ENCODE measurements at places on chromosomes 6 and 20. TPM values are rescaled to one million over a fixed set of nuclear protein-coding genes. Genes with fewer than 3 reads are reported as not detected.
A peak's percentile ranks its signal among the peaks of the same experiment; 100 is the strongest.

TFAP2A gene
- total RNA-seq = 2.6 TPM

- H3K4me3 ChIP-seq = peak overlapping the region; percentile 48
- no peaks in the 10 kb centered on the region for H3K27me3 ChIP-seq
- peak; percentile 83 for DNase-seq
- no peak overlapping the region for H3K27ac ChIP-seq
- no peaks in the 10 kb centered on the region for H3K36me3 ChIP-seq
Observed at GRCh38 chr20:49608752-49609670, 41.1 kb upstream of the PTGIS start.

DNA sequence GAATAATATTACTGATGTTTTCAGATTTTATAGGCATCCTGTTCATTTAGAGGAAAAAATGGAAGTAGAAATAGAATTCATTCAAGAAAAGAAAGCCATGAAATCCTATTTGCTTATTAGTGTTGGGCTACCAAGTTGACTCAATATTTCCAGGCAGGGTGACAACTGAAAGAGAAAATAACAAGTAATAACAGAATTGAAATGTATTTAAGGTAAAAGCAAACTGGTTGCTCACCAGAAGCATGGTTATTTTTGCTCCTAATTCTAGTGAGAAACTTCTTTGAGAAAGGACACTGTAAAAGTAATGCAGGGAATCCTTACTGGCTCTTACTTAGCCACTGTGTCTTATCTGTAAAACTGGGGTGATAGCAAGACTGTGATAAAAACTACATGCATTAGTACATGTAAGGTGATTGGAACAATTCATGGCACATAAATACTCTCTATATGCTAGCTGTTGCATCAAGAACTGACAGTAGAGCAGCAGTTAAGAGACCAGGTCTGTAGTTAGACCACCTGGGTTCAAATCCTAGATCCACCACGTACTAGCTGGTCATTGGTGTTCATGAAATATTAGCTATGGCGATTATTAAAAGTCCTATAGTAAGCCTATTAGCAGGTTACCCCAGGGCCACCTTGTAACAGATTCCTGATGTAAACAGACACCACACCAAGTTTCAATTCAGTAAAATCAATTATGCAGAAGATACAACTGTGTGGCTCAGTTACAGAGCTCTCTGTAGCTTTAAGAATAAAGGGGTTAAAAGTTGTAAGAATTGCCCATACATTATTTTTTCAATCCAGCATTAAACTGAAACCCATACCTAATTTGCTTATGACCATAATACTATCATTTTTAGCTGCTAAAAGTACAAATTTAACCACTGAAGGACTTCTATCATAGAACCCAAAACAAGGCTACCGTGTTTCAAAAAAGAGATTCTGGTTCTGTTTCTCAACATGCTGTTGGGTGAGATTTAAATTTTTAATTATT is 159.2 kb upstream of the COL21A1 start:
- no peaks in the 10 kb centered on the region for H3K27me3 ChIP-seq
- peaks cover 8% of the 10 kb centered on the region for H3K36me3 ChIP-seq
- no peak overlapping the region for H3K27ac ChIP-seq

DNA sequence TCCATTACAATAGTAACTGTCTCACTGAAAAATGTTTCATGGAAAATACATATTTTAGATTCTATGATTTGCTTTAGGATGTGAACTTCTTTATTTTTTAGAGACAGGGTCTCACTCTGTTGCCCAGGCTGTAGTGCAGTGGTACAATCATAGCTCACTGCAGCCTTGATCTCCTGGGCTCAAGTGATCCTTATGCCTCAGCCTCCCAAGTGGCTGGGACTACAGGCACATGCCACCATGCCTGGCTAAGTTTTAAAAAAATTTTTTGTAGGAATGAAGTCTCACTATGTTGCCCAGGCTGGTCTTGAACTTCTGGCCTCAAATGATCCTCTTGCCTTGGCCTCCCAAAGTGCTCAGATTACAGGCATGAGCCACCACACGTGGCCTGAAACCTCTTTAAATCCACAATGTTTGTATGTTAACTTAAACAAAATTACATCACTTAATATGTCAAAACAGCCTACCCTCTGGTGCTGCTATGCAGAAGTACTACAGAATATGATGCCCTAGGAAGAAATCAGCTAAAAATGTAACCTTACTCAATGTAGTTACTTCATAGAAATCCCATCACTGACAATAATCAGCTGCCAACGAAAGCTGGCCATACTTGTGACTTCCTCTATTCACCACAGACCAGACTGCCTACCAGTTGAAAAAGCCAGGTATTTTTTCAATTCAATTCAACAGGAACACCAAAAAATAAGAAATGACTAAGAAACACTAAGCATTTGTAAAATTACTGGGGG is 17.6 kb downstream of the EEF1A1 start:
- no peak overlapping the region for H3K27ac ChIP-seq
- peaks cover 19% of the 10 kb centered on the region for H3K36me3 ChIP-seq
- H3K4me3 ChIP-seq = no peak overlapping the region
- H3K4me1 ChIP-seq = no peaks in the 10 kb centered on the region
- H3K27me3 ChIP-seq = no peaks in the 10 kb centered on the region
- no peak for DNase-seq

- H3K27ac ChIP-seq = no peak overlapping the region
- peaks cover 7% of the 10 kb centered on the region for H3K36me3 ChIP-seq
- no peaks in the 10 kb centered on the region for H3K27me3 ChIP-seq
- no peak overlapping the region for H3K4me3 ChIP-seq
- no peak for DNase-seq
Observed at GRCh38 chr6:83341765-83342164, 89.1 kb downstream of the ME1 start.

- no peaks in the 10 kb centered on the region for H3K36me3 ChIP-seq
- peaks cover 26% of the 10 kb centered on the region for H3K27me3 ChIP-seq
- DNase-seq = peak; percentile 39
- peak overlapping the region; percentile 93 for H3K4me3 ChIP-seq
Observed at GRCh38 chr6:13013681-13014503, 297.3 kb downstream of the PHACTR1 start.

Measured in H9 (cell line).